ENCODE measurements at places on chromosomes 6 and 20. TPM values are rescaled to one million over a fixed set of nuclear protein-coding genes. Genes with fewer than 3 reads are reported as not detected.

Gene PDYN
- total RNA-seq: not detected

Gene PRL
- not detected for total RNA-seq

Gene CAGE1
- not detected for total RNA-seq

Gene SPEF1
- not detected for total RNA-seq

Gene AGPAT1
- 13.8 TPM for total RNA-seq

Data from urinary bladder (tissue), 4 donors.